ENCODE measurements at places on chromosomes 6 and 20.

DNA sequence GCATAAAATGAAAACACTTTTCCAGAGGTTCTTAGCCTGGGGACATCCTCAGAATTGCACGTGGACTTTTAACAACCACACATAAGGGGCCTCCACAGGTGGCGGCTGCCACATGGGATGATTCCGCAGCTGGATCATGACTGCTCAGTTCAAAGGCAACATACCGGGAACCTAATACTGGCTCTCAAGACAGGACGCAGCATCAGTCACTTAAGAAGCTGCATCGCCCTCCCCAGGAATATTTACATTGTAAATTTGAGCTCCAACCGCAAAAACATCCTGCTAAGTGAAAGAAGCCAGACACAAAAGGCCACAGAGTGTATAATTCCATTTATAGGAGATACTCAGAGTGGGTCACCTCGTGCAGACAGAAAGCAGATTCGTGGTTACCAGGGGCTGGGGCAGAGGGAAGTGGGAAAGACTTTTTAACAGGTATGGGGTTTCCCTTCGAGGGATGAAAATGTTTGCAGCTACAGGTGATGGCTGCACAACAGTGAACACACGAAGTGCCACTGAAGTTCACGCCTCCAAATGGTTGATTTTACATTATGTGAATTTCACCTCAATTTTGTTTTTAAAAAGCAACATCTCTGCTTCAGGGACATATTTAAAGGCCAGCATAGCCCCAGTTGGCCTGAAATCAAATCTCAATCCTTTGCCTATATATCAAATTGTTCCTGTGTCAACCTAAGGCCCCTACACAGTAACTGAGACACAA lies 141.5 kb downstream of the BMP7 start:
- DNase-seq: no peak

DNA sequence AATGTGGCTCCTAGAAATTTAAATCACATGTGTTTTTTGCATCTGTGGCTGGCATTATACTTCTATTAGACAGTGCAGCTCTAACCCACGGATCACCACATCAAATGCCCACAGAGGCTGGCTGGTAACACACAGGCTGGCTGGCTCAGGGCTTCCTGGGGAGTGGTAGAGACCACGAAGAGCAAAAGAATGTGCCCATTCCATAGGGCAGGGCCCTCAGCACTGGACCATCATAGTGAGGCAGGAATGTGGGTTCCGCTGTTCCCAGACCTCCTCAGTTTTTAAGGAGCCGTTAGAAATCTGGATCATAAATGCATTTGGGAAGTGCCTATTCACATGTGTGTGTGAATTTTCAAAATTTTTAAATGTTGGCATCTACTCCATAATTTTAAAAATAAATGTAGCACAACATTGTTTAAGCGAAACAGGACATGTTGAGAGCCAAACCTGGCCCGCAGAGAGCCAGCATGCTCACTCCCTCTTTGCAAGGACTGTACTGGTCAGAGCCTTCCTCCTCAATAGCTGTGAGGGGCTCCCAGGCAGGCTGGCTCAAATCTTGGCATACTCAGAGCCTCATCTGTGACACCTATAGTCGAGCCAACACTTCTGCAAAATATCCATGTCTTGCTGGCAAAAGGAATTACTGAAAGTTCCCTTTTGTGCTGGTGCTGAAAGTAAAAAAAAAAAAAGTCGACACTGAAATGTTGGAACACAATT lies 190.5 kb downstream of the FNDC1 start:
- no peak for DNase-seq

- DNase-seq: no peak
These were observed 79.6 kb downstream of the OLIG3 start for GRCh38 chr6:137414599-137414998.

DNA sequence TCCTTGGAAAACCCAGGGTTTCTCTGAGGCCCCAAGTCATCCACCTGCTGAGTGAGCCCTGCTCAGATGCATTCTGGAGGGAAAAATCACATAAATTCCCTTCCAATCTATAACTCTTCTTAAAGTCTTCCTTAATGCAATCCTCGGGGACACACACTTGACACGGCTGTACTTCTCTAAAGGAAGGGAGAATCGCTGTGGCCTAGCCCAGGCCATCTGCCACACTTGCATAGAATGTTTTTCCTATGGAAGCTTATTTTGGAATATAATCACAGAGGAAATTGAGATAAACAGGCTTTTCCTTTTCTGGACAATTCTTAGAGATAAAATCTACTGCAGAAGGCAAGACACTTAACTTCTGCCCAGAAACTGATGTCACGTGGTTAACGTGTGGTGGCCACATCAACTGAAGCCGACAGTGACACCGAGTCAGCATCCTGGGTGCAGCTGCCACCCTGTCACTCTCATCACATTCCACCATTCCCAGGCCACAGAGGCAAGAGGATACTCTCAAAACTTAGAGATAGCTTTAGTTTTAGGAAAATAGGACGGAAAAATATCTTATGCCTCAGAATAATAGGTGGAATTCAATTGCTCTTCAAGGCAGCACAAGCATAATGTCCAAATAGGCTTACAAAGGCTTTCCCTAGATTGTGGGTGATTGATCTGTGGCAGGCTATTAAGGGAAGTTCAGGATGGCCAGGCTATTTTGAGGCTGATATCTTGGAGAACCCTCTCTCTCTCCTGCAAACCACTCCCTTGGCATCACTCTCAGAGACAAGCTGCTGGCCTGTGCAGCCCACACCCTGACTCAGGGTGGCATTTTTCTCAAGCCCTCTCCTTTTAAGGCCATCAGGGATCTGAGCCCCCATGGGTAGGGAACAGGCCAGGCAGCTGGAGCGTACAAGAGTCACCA lies 29.6 kb downstream of the PSMB1 start:
- DNase-seq: no peak

GRCh38 chr6:70289299-70289698 lies 13.6 kb downstream of the COL9A1 start:
- no peak for DNase-seq

DNA sequence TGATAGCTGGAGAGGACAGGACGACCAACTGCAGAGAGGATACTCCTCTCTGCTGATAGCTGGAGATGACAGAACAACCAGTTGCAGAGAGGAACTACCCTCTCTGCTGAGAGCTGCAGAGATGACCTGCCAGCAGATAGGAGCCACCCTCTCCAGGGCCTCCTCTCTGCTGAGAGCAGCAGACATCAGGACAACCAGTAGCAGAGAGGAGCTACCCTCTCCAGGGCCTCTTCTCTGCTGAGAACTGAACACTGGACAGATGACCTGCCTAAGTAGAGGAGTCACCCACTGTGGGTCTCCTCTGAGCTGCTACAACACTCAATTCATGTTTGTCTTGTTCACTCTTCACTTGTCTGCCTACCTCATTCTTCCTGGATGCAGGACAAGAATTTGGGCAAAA lies 27.3 kb upstream of the ZBTB24 start:
- DNase-seq: no peak

DNA sequence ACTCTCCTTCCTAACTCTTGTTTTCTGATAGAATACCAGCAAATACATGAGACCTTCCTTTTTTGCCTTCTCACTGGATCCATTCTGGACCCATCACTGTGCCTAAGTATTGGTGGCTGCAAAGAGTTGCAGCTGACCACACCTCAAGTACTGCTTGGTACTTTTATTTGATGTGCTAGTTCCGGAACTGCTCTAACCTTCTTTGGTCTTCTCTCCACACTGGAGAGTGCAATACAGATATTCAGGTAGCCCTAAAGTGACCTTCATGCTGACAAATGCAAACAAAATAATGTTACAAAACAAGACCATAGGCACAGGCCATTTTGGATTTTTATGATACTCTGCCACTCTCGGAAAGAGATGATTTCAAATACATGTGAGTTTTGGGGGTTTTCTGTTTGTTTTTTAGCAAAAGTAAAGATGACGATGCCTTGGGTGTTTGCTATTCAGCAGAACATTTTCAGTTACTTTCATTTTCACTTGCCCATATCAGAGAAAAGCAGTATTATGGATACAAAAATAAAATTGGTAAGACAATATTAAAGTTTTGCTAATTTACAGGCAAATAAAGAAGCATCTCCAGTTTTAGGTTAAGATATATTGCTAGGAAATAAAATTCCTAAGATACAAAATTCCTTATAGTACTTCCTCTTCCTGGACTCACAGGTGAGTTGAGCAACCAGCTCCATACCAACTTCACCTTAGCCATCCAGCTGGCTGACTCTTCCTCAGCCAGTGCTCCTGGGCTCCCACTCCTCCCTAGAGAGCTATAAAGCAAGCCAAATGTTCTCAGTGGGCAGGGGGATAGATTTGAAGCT lies 42.0 kb downstream of the PTPRK start:
- DNase-seq: no peak

DNA sequence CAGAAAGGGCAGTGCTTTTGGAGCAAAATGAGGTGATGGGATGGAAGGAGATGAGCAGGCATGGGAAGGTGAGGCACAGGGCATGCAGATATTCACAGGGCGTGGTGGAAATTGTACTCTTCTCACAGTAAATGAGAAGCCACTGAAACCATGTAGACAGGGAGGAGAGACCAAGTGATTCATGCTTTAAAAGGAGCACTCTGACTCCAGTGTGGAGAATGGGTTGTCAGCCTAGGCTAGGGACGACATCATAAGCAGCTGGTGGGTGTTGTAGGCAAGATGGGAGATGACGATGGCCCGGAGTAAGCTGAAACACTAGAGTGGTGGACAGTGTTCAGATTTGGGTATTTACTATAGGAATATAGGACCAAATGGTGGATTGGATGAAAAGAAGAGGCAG lies 18.4 kb downstream of the PDE7B start:
- no peak for DNase-seq

DNA sequence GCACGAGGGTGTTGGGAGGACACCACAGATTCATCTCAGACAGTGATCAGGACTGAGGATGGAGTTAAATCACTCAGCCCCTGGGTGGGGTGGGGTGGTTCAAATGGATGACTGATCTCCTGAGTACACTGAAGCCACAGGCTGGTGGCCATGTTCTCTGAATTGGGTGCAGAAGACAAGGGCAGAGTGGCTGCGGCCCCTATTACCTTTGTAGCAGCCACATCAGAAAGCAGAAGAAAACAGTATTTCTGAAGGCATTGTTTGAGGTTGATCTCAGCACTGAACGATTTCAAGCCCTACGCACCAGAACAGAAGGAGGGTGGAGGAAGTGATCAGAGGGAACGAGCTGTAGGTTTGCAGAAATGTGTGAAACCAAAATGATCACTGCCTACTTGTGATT lies 71.6 kb downstream of the SH3BGRL2 start:
- no peak for DNase-seq

DNA sequence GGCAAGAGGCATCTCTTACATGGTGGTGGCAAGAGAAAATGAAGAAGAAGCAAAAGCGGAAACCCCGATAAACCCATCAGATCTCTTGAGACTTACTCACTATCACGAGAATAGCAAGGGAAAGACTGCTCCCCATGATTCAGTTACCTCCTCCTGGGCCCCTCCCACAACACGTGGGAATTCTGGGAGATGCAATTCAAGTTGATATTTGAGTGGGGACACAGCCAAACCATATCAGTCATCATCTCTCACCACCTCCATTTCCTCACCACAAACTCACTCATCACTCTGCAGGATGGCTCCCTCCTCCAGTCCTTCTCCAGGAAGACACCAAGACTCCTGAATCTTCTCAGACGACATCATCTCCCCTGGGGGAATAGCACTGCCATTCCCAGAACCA lies 25.8 kb upstream of the SLC16A10 start:
- DNase-seq: no peak

- DNase-seq: no peak
These were observed 94.0 kb downstream of the CD83 start for GRCh38 chr6:14211562-14211942.

DNA sequence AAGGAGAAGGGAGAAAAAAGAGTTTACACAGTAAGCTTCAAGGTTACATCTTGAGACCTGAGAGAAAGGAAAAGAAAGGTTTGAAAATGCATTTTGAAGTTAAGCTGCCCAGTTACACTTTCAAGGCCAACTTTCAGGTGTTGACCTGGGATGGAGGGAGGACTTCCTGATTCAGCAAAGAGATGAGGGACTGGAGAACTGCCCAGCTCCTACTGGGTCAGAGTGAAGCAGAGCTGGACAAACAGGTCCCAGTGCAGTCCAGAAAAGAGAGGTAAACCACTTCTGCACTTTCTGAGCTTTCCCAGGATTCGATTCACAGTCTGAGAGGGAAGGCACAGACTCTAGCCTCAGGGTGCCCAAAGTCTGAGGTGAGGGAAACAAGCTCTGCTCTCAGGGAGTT lies 6.0 kb upstream of the TJAP1 start:
- DNase-seq: no peak

GRCh38 chr6:116925088-116925794 lies 48.2 kb downstream of the RFX6 start:
- DNase-seq: no peak

DNA sequence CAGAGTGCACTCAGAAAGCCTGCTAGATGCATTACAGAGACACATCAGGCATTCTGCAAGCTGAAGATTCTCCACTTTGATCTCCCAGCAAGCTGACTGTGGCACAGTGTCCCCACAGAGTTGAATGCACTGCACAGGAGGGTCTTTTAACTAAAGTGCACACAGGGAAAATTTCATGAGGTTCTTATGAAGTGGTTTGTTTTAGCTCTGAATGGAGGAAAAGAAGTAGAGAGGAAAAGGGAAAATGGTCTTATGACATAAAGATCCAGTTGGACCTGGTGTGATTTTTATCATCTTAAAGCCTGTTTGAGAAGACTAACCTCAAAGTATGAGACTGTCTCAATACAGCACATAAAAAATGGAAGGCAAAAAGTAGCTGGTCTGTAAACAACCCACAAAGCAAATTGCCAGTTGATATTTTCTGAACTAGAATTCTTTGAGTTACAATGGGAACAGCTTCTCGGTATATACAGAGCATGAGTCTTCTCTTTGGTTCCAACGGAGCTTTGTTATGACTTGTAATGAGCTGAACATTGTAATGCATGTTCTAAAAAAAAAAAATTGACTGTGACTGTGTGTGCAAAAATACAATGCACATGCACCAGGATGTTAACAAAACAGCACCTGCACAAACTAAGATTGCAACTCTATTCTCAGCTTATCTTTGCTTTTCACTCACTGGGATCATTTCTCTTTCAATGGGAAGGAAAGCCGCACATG lies 383.0 kb upstream of the ID4 start:
- DNase-seq: no peak

Data from activated effector memory CD4-positive, alpha-beta T cell treated with Interleukin-2 at 50 U/mL for 16 hours (primary cell).